Activated CD4-positive, alpha-beta T cell treated with anti-CD3 and anti-CD28 coated beads, Interleukin-2, amount 50 U/mL, for 16 hours (primary cell): ENCODE measurements at places on chromosomes 11 and 22.
A peak's percentile ranks its signal among the peaks of the same experiment; 100 is the strongest.

DNA sequence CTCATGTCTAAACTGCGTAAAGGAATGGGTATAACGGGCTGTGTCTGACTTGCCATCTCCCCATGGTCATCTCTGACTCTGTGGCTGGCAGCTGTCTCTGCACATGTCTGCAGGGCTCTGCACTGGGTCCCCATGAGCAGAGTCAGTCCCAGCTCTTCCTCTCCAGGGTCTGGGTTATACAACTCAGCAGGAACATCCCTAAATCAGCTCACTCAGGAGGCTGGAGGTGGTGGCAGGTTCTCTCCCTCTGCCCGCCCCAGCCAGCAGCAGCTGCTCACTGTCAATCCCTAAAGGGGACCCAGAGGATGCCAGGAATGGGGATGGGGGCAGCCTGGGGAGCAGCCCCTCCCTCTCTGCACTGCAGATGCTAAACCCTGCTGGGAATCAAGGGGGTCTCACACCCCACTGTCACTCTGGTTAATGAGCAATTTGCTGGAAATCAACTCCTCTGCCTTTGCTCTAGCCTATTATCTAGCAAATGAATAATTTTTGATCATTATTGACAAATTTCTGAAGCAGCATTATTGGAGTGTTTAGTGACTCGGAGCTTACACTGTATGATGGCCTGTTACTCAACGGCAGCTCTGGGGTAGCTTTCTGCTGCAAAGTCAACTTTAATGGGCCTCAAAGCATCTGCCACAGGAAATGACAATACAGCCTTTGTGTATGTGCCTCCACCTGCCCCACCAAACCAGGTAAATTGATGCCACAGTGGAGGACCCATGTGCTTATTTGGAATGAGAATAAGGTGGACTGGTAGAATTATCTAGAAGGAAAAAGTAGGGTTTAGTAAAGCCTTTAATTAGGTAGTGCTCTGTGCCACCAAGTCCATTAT is 55.7 kb upstream of the SHANK2 start:
- no peak for DNase-seq

- DNase-seq: no peak
Measured at GRCh38 chr11:124661553-124661952, 12.0 kb downstream of the SIAE start.

- no peak for DNase-seq
Measured at GRCh38 chr11:92804388-92804966, 165.0 kb upstream of the MTNR1B start.

DNA sequence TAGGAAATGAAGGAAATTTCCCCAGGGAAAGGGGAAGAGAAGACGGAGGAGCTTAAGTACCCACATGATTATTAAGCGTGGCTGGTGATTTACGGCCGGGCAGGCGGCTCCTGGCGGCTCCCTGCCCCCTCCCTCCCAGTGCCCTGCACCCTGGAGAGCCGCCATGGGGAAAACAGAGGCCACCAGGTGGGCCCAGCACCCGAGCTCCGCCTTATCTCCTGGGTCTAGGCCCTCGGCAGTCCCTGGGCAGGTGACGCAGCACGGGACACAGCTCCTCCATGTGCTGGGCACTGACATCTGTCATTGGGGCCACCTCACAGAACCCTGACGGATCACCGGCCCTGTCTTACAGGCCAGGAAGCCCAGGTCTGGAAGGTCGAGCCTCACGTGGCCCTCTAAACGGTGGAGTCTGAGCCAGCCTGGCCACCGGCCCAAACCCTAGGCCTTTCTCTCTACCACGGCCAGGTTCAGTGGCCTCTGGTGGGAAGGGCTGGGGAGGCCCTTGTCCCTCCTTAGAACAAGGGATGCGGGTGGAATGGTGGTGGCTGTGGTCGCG is 60.2 kb upstream of the PPARA start:
- no peak for DNase-seq

GRCh38 chr11:72189455-72190250 is 2.3 kb upstream of the FOLR1 start:
- no peak for DNase-seq

- DNase-seq: no peak
Measured at GRCh38 chr22:31102441-31103081, 4.8 kb downstream of the SELENOM start.

DNA sequence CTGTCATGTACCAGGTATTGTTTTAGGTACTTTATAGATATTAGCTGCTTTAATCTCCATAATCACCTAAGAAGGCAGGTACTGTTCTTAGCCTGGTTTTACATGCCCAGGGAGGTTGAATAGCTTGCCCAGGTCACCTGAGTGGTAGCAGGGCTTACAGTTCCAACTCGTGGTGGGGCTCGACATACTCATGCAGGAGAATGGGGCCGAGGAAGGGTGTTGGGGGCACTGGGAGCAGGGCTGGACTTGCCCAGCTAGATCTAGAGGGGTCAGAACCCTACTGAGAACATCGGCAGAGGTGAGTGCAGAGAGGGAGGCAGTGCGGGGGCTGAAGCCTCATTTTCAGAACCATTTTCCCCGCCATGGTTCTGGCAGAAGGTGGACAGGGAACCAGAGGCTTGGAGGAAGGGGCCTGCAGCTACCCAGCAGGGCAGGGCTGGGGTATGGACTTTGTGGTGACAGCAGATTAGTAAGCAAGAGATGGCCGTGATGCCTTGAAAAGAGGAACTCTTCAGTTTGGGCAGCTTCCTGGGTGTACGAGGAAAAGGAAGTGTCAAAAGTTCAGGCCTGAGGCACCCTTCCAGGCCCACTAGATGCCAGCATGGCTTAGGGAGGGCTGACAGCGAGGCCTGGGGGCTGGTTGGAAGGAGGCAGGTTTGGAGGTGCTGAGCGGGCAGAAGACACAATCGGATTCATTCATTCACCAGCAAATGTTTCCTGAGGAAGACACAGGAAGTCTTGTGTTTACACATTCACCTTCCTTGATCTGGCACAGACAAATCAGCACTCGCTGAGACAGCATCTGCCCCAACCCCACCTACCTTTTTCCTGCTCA is 54.7 kb upstream of the LYVE1 start:
- no peak for DNase-seq

- no peak for DNase-seq
Measured at GRCh38 chr11:34344410-34344767, 13.4 kb downstream of the ABTB2 start.

GRCh38 chr22:35554297-35554845 is 13.7 kb downstream of the RASD2 start:
- DNase-seq: no peak

GRCh38 chr22:47228767-47229166 is 466.3 kb downstream of the TBC1D22A start:
- DNase-seq: no peak

DNA sequence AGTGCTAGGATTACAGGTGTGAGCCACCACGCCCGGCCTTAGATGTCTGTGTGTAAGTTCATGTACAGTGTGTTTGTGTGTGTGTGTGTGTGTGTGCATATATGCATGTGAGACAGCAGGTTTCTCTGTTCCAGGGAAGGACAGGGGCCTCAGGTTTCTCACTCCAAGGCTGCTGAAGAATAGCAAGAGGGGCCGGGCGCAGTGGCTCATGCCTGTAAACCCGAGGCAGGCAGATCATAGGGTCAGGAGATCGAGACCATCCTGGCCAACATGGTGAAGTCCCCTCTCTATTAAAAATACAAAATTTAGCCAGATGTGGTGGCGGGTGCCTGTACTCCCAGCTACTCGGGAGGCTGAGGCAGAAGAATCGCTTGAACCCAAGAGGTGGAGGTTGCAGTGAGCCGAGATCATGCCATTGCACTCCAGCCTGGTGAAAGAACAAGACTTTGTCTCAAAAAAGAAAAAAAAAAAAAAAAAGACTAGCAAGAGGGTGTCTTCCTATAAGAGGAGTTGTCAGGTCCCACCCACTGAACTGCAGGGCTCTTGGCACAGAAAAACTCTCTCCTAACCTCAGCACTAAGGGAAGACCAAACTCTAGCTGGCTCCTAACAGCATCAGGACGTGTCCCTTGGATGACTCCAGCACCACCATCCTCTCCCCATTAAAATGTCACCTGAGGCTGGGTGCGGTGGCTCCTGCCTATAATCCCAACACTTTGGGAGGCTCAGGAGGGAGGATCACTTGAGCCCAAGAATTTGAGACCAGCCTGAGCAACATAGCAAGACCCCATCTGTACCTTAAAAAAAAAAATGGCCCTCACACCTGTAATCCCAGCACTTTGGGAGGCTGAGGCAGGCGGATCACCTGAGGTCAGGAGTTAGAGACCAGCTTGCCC is 40.0 kb downstream of the TST start:
- no peak for DNase-seq

GRCh38 chr11:75265851-75266531 is 25.4 kb downstream of the TPBGL start:
- no peak for DNase-seq

DNA sequence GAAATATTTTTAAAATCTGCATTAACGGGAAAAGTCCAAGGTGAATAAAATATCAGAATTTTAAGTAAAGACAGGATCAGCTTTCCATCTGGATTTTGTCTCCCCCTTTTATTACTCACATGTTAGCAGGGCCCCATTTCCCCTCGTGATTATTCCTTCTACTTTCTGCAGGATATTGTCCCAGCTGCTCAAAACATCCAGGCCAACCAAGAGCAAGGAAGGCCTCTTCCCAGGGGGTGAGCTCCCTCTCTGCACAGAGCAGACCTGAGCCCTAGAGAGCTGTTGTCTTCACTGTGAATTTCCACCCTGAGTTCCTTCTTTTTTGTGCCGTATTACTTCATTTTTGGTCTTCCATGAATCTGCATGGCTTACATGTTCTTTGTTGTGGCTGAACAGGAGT is 3.7 kb upstream of the TMPRSS13 start:
- no peak for DNase-seq

- peak; percentile 8 for DNase-seq
Measured at GRCh38 chr11:42770444-42771065, 541.2 kb upstream of the API5 start.

GRCh38 chr22:26320447-26320846 is 108.6 kb upstream of the ASPHD2 start:
- DNase-seq: no peak

- no peak for DNase-seq
Measured at GRCh38 chr11:133598906-133599305, 66.6 kb upstream of the OPCML start.

- no peak for DNase-seq
Measured at GRCh38 chr22:46907241-46908215, 145.1 kb downstream of the TBC1D22A start.

- no peak for DNase-seq
Measured at GRCh38 chr11:27002838-27003237, 8.9 kb downstream of the FIBIN start.

DNA sequence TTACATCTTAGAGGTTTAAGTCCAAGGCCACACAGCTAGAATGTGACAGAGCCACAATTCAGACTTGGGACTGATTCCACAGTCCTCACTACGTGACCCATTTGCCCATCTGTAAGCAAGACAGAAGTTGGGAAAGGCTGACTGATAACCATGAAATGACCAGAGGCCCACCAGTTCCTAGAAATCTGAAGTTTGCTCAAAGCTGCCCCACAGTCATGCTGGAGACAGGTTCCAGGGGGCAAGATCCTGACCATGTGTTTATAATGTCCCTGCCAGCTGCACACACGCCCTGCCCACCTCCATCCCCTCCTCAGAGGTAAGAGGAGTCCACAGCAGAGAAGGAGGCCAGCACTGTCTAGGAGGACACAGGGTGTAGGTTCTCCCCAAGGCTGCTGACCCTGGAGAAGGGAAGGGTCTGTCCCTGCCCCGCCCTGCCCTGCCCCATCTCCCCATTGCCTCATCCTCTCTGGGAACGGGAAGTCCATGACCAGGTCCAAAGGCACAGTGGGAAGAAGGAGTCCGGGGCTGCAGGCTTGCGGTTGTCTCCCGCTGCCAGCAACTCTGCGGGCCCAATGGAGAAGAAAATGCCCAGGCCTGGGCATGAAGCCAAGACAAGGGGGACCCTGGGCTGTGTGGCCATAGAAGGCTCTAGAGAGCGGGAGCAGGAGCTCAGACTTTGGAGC is 11.9 kb upstream of the OAF start:
- DNase-seq: no peak

DNA sequence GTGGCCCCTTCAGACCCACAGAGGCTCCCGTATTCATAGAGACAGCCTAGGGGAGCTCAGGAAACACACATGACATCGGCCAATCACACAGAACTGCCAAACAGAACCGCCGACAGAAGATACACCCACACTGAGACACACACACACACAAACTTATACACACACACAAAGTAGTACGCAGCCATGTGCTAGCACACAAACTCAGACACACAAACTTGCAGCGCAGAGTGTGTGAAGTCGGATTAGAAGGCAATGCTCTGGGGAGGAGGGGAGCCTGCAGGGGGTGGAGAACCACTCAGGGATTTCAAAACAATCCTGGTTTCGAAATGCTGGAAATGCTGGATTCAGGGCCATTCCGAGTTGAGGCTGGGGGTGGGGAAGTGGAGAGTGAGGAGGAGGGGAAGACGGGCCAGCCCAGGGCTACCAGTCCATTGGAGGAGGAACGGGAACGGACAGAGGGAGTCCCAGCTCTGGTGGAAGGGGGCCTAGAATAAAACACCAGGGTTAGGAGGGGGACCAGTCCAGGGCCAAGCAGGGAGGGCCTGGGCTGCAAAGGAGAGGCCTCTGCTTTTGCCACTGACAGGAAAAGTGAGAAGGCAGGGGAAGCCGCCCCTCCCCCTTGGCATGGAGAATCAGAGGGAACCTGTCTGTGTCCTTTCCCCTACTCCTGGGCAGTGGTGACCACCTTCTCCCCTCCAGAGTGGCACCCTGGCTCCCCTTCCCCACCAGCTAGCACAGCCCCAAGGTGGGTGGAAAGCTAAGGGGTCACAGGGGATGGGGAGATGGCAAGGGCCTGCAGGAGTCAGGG is 4.4 kb downstream of the BCL9L start:
- no peak for DNase-seq

- peak; percentile 41 for DNase-seq
Measured at GRCh38 chr11:102794382-102794781, 3.6 kb downstream of the MMP1 start.

DNA sequence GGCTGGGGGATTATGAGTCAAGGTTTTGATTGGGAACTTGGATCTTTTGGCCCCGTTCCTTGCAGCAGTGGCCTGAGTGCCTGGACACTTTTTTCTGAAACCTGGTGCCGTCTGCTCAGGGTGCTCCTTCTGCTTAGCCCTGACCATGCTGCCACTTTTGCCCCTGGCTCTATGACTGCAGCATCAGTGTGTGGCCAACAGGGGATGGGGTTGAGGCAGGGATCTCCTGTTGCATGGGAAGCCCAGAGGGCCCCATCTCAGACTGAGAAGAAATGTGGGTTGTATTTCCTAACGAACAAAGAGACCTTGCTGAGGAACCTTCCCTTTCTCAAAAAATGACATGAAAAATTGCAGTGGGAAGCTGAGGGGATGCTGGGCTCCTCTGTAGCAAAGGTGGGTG is 18.7 kb downstream of the POU2F3 start:
- no peak for DNase-seq
